Progenitor cell of endocrine pancreas (in vitro differentiated cells): ENCODE measurements at places on chromosomes 2 and 18. TPM values are rescaled to one million over a fixed set of nuclear protein-coding genes. Genes with fewer than 3 reads are reported as not detected.

- no peak for DNase-seq
Observed at GRCh38 chr2:1627628-1628381, 116.5 kb downstream of the PXDN start.

DNA sequence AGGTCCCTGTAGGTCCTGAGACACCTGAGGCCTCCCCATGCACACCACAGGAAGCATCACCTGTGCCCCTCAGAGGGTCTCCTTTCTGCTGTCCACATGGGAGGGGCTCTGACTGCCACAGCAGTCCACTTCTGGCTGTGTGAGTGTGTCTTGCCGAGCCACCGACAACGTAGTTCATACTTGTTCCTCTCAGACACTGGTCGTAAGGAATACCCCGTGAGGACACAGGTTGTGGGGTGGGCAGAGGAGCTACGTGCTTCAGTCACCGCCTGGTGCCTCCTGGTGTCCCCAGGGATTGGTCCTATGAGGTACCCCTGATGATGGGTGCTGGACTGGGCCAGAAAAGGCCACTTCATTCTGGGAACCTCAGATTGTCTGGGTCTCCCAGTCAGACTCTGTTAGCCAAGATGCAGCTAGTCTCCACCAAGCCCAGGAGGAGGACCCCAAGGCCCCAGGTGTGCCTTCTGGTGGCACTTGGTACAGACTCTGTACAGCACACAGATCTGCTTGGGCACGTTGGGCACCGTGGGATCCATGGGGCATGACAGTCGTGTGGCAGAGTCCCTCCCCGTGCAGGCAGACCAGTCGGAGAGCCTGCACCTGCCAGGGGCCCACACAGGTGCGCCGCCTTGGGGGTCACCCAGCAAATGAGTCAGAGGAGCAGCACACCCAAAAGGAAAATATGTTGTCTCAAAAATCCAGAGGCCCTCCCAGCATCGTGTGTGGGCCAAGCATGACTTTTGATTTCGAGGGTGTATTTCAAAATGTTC is 2.5 kb downstream of the ARHGEF4 start:
- no peak for DNase-seq

The LRRTM1 gene
- 1.6 and 1.9 TPM in 2 replicates for total RNA-seq

DNA sequence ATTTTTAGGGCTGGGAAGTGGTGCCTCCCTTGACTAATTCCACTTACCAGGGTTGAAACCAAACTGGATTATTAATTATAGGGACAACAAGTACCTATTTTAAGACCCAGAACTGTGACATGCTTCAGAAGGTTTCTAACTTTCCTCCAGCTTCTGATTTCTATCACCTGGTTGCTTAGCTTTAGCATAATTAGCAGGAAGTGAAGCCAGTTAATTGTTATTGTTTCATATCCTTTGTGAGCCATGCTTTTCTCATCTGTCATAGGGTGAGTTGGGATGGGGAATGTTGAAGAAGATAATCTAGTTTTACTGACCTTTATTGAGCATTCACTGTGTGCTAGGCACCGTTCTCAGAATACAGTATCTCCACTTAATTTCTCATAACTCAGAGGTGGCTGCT is 3.2 kb downstream of the YPEL5 start:
- DNase-seq = no peak

DNA sequence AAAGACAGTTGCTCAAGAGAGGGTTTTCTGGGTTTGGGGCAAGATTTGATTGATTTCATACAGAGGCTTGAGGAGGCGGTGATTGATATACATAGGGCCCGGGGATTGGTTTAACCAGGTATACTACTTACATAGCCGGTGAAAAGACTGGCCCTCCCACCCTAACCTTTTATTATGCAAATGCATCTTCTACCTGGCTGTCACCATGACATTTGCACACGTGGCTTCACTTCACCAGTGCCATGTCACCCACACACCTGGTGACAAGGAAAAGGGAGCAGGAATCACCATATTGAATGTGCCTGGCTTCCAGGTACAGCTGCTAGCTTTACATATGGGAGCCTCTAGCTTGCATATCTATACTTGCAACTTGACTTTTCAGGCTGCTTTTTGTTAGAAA is 9.7 kb downstream of the ERMN start:
- DNase-seq = no peak
